ENCODE measurements at places on chromosomes 7 and 10. TPM values are rescaled to one million over a fixed set of nuclear protein-coding genes. Genes with fewer than 3 reads are reported as not detected.

Gene MAT1A
- not detected for total RNA-seq

Gene NCF1
- total RNA-seq: 8.0 TPM

DNA sequence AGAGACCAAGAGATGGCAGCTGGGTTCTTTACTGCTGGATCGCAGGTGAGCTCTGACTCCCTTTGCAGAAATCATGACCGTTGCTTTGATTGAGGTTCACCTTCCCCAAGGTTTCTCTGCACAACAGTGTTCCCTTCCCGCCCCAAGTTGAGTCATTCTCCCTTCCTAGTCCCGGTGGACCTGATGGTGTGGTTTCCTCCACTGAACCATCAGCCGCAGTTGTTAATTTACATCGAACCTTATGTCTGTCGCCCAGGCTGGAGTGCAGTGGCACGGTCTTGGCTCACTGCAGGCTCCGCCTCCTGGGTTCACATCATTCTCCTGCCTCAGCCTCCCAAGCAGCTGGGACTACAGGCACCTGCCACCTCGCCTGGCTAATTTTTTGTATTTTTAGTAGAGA lies 5.8 kb downstream of the ZSCAN25 start:
- peaks cover 32% of the 10 kb centered on the region for H3K4me1 ChIP-seq
- peaks cover 84% of the 10 kb centered on the region for H3K36me3 ChIP-seq
- no peak for DNase-seq
- H3K27ac ChIP-seq: no peak overlapping the region
- no peak overlapping the region for H3K4me3 ChIP-seq
- no peaks in the 10 kb centered on the region for H3K27me3 ChIP-seq

- no peak for DNase-seq
- H3K36me3 ChIP-seq: peaks cover 2% of the 10 kb centered on the region
- H3K27me3 ChIP-seq: no peaks in the 10 kb centered on the region
- H3K4me3 ChIP-seq: no peak overlapping the region
These were observed 7.8 kb downstream of the RNF216 start for GRCh38 chr7:5773661-5774086.

Data from natural killer cell (primary cell).